ENCODE measurements at places on chromosomes 3 and 15. TPM values are rescaled to one million over a fixed set of nuclear protein-coding genes. Genes with fewer than 3 reads are reported as not detected.

Gene IGF1R
- total RNA-seq, result 15.9 TPM

Gene TM6SF1
- total RNA-seq, result 5.1 TPM

Gene RPL22L1
- 79.5 TPM for total RNA-seq

Gene GABRB3
- total RNA-seq, result not detected

Measured in T-helper 2 cell treated with Interferon-gamma antibody and Interleukin-4, amounts not matched to agents 100 ng/mL and 5 ng/mL, for 36 hours (primary cell).